Liver (tissue), 10 donors: ENCODE measurements at places on chromosomes 7 and 10. TPM values are rescaled to one million over a fixed set of nuclear protein-coding genes. Genes with fewer than 3 reads are reported as not detected.

The IRF5 gene
- polyA plus RNA-seq, result 4.3 TPM

The ACTL6B gene
- not detected for polyA plus RNA-seq

The OR2A7 gene
- 1.5 TPM for polyA plus RNA-seq

The ARHGAP22 gene
- 0.23 TPM for polyA plus RNA-seq

The CCL24 gene
- polyA plus RNA-seq, result 1.6 TPM

- no peaks in the 10 kb centered on the region for H3K27me3 ChIP-seq
- peaks cover 3% of the 10 kb centered on the region for H3K4me1 ChIP-seq
- H3K27ac ChIP-seq, result peak overlapping the region; percentile 77
- no peaks in the 10 kb centered on the region for H3K36me3 ChIP-seq
- peak; percentile 93 for DNase-seq
These were observed 449 bp upstream of the DPY19L1 start for GRCh38 chr7:35037526-35038341.

GRCh38 chr7:131057015-131057793 lies 270.5 kb upstream of the MKLN1 start:
- H3K36me3 ChIP-seq, result peaks cover 5% of the 10 kb centered on the region
- no peak for DNase-seq
- H3K4me1 ChIP-seq, result peaks cover 36% of the 10 kb centered on the region
- peak overlapping the region; percentile 93 for H3K27ac ChIP-seq
- no peaks in the 10 kb centered on the region for H3K27me3 ChIP-seq
- no peak overlapping the region for H3K4me3 ChIP-seq

DNA sequence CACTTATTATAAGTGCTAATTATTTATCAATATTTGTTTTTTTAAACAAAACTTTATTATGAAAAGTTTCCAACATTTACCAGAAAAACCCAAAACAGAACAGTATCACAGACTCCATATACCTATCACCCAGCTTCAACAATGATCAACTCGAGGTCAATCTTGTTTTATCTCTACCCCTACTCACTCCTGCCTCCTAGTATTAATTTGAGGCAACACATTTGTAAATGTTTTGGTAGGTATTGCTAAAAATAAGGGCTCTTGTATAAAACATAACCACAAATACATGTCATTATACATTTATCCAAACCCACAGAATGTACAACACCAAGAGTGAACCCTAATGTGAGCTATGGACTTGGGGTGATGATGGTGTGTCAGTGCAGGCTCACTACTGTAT lies 15.9 kb upstream of the CDH23 start:
- no peaks in the 10 kb centered on the region for H3K27me3 ChIP-seq
- H3K36me3 ChIP-seq, result no peaks in the 10 kb centered on the region
- H3K27ac ChIP-seq, result no peak overlapping the region
- H3K4me1 ChIP-seq, result peaks cover 6% of the 10 kb centered on the region
- no peak overlapping the region for H3K4me3 ChIP-seq

GRCh38 chr7:3588341-3588740 lies 287.3 kb downstream of the SDK1 start:
- H3K4me3 ChIP-seq, result no peak overlapping the region
- H3K4me1 ChIP-seq, result no peaks in the 10 kb centered on the region
- no peak overlapping the region for H3K27ac ChIP-seq
- no peaks in the 10 kb centered on the region for H3K27me3 ChIP-seq
- H3K36me3 ChIP-seq, result no peaks in the 10 kb centered on the region
- DNase-seq, result no peak

GRCh38 chr7:128323040-128323439 lies 20.7 kb downstream of the RBM28 start:
- H3K27me3 ChIP-seq, result no peaks in the 10 kb centered on the region
- no peak overlapping the region for H3K27ac ChIP-seq

DNA sequence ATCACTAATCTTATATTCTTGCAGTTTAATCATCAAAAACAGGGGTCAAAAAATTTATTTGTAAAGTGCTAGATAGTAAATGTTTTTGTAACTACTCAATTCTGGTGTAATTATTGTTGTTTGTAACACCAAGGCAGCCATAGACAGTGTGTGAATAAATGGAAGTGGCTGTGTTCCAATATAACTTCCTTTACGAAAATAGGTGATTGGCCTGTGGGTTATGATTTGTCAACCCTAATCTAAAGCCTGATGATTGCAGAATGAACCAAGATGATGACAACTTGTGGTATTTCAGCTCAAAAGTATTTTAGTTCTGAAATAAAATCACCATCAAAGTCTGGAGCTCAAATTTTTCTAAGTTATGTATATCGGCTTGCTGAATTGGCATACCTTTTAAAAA lies 34.4 kb upstream of the ETV1 start:
- H3K36me3 ChIP-seq, result no peaks in the 10 kb centered on the region
- no peak overlapping the region for H3K27ac ChIP-seq
- H3K4me3 ChIP-seq, result no peak overlapping the region
- no peak for DNase-seq
- no peaks in the 10 kb centered on the region for H3K27me3 ChIP-seq
